ENCODE measurements at places on chromosomes 2 and 18.

DNA sequence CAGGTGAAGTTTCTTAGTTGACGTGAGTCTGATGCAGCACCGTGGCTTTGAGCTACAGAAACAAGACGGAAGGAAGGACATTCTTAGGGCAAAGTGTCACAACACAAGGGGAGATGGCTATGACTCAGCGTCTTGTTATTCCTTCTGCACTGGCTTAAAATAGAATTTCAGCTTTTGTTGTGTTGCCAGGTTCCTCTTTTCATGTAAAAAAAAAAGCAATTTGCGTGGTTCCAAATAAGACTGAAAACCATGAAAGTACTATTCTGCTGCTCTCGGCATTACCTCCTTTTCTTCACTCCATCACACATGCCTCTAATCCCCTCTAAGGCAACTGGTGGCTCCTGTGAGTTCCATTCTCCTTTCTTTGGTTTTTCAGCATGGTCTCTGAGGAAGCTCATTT lies 150.1 kb downstream of the ANTXR1 start:
- DNase-seq = peak; percentile 95

DNA sequence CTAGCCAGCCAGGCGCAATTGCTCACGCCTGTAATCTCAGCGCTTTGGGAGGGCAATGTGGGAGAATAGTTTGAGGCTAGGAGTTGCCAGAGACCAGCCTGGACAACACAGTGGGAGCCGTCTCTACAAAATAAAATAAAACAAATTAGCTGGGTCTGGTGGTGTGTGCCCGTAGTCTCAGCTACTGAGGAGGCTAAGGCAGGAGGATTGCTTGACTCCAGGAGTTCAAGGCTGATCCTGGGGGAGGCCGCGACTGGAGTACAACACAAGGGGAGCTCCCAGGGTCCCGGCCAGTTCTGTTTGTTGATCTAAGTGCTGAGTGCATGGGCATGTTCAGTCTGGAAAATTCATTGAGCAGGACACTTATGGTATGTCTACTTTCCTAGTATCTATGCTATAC lies 2.6 kb downstream of the ST3GAL5 start:
- DNase-seq = no peak

DNA sequence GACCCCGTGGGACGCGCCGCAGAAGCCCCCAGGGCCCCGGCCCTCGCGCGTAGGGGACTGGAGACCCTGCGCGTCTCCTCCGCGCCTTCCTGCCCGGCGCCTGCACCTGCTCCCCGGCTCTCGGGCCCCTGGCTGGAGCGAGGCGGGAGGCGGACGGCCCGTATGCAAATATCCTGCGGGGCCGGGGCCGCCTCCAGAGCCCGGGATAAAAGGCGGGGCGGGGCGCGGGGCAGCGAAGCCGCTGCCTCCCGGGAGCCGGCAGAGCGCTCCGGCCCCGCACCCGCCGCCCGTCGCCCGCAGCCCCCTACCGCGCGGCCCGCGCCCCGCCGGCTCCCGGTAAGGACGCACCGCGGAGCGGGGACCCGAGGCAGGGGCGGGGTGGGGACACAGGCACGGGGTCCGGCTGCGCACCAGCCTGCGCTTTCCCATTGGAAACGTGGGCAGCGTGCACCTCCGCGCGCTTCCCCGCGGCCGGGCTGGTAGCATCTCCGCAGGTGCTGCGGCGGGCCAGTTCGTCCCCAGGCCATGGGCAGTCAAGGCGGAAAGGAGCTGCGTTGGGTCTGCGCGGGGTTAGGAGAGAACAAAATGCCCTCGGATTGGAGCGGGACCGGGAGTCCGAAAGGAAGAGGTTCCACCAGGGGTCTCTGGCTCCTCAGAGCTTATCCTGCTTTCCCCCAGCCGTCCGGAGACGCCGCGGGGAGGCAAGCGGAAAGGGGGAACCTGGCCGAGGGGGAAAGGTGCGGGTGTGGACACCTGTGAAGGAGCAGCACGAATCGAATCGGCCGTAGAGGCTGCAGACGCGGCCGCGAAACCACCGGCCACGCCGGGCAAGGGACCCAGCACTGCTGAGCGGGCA lies at the start of gene ATP6V1C2:
TSS of gene ATP6V1C2 (plus strand) at position 235 of the 856 bp plus-strand sequence. CDS start 1,220 bp downstream, outside the sequence.
- no peak for DNase-seq

DNA sequence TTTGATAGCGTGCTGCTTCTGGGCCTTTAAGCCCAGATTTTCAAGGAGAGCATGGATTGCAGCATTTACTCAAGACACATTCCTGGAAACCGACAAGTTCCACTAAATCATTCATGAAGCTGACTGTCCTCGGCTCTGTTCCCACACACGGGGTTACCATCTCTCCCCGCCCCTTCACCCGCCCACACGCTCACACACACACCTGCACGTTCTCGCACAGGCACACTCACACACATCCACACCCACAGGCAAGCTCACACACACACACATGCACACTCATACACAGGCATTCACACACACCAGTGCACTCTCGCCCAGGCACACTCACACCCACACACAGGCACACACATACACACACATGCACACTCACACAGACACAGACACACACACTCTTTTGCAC lies 150.0 kb upstream of the AGAP1 start:
- DNase-seq = no peak

DNA sequence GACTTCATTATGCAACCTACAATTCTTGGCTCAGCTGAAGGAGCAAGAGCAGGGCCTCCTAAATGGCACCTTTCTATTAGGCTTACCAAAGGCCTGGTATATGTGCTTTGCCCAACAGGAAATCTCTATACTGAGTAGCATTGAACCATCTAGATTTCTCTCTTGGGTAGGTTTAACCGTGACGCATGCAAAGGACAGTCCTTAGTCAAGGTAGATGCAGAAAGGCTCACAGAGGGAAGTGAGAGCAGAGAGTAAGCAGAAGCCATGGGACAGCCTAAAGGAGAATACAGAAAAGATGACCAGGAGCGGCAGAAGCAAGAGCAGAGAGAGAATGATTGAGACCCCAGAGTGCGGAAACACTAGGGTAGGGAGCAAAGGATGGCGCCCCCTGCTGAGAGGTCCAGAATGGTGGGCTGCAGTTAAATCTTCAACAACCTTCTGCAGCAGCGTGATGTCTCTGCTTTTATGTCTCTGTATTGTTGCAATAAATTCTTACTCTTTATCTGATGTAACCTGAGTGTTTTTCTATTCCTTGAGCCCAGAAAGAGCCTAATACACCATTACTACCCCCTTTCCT lies 4.7 kb upstream of the OSBPL1A start:
- DNase-seq = no peak

DNA sequence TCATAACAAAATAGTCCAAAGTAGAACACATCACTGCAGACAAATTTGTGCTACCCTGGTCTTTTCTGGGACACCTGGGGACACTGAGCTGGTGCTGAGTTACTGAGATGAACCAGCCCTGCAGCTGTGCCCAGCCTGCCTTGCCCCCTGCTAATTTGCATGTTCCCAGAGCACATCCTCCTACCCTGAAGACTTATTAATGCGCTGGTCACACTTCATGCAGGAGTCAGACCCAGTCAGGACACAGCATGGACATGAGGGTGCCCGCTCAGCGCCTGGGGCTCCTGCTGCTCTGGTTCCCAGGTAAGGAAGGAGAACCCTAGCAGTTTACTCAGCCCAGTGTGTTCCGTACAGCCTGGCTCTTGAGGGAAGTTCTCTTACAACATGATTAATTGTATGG lies 1518.3 kb downstream of the RPIA start:
- DNase-seq = no peak
